ENCODE measurements at places on chromosomes 7 and 10.

GRCh38 chr10:46052057-46052790 is 6.2 kb upstream of the MSMB start:
- peak; percentile 12 for DNase-seq

DNA sequence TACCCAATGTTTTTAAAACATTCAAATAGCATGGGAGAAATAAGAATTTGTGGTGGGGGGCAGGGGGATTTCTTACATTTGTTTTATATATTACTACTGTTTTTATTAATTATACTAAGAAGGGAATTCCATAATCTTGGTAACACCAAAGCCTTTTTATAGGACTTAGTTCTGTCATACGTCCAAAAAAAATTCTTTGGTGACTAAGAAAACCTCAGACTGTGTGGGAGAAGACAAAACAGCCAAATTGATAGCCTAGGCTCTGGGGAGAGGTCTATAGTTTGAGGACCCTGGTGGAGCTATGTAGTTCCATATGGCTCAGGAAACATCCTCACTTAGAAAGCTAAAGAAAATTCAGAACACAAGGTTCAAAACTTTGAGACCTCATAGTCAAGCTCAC is 23.4 kb downstream of the ACSM6 start:
- DNase-seq = no peak

GRCh38 chr10:92506336-92506735 is 67.6 kb downstream of the IDE start:
- no peak for DNase-seq

- DNase-seq = no peak
Observed at GRCh38 chr7:86965727-86966120, 93.7 kb downstream of the ELAPOR2 start.

- no peak for DNase-seq
Observed at GRCh38 chr7:26627221-26627620, 237.2 kb downstream of the SKAP2 start.

- DNase-seq = no peak
Observed at GRCh38 chr7:1647961-1648672, 22.0 kb upstream of the ELFN1 start.

GRCh38 chr10:97687785-97688781 is 1.0 kb upstream of the AVPI1 start:
- peak; percentile 24 for DNase-seq

DNA sequence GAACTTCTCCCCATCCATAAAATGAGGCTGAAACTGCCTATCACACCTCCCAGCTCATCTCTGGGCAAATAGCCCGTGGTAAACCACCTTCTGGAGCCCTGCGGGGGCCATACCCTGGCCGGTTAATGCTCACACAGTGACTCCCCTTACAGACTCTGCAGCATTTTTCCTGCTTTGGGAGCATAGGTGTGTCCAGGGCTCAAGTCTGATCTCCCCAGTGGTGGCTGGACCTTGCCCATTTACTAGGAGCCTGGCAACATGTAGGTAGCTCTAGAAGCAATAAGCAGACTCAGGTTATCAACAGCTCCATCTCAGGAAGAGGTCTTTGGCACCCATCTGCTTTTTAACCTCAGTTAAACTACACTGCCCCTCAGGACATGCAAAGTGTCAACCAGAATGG is 5.5 kb upstream of the CDHR1 start:
- no peak for DNase-seq

DNA sequence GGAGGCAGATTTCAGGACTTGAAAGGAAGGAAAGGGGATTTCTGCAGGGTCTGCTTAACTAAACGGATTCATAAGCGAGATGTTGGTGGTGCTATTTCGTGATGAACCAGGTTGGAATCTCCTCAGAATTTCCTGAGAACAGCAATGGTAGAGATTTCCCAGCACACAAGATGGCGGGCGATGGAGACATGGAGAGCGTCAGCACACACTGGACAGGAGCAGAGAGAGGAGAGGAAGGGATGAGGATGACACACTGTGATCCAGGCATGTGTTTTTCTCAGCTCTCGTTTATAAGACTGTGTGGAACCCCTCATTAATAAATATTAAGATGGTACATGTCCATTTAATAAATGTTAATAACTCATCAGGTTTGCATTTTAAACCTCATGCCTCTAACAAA is 43.9 kb upstream of the LYZL1 start:
- DNase-seq = no peak

GRCh38 chr7:114977277-114977676 is 55.4 kb downstream of the MDFIC start:
- DNase-seq = peak; percentile 40

GRCh38 chr7:15446722-15447121 is 115.1 kb downstream of the AGMO start:
- no peak for DNase-seq

DNA sequence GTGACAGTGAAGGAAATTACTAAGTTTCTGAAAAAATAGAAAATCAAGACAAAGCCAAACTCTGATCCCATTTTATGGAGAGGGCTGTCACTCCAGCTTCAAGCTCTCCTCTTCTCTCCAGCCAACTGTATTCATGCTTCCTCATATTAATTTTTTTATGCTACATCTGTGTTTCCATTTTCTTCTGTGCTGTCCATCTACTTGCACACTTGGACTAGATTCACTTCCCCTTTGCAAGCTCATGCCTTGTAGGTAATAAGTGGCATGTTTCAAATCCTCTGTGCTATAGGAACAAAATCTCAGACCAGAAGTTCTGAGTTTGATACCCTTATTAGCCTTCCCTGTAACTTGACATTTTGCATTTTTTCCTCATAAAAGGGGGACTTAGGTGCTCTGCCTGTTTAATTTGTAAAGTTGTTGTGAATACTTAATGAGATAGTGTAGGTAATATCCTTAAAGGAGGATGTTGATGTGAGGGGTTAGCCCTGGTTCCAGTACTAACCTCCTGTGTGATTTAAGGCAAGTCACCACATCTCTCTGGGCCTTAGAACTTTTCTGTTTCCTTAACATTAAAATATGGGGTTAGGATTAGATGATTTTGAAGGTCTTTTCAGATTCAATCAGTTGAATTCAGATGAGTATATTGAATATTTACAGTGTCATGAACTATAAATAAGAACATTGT is 358.8 kb downstream of the BBS9 start:
- no peak for DNase-seq

GRCh38 chr10:94376865-94377264 is 14.1 kb upstream of the NOC3L start:
- no peak for DNase-seq

- no peak for DNase-seq
Observed at GRCh38 chr7:35584990-35585389, 109.9 kb downstream of the HERPUD2 start.

- DNase-seq = no peak
Observed at GRCh38 chr10:119511828-119512515, 30.5 kb downstream of the RGS10 start.

GRCh38 chr10:81177651-81178244 is 640.0 kb downstream of the SH2D4B start:
- no peak for DNase-seq

- DNase-seq = no peak
Observed at GRCh38 chr7:44379366-44380188, 54.2 kb upstream of the CAMK2B start.

GRCh38 chr7:87628780-87629569 is 777 bp downstream of the RUNDC3B start:
- peak; percentile 68 for DNase-seq

GRCh38 chr10:48773580-48773979 is 88.9 kb downstream of the WDFY4 start:
- no peak for DNase-seq

GRCh38 chr7:39132306-39132705 is 154.6 kb downstream of the POU6F2 start:
- DNase-seq = no peak

DNA sequence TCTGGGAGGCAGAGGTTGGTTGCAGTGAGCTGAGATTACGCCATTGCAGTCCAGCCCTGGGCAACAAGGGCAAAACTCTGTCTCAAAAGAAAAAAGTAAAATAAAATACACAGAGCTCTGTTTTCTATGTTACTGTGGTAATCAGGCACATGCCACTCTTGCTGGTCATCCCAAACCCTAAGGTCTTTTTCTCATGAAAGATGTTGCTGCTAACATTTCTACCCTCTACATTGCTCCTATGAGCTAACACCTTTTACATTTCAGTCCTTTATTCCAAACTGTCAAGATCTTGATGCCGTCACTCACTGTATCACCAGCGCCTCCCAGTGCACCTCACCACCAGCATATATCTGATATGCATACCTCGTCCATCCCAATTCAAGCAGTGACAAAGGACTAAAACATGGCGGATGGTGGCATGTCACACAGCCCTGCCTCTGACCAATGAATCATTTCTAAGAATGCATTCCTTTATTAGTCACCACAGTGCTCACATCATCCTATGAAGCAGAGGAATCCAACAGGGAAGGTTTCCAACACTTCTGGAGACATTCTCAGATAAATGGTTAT is 4.3 kb downstream of the DAGLB start:
- no peak for DNase-seq

DNA sequence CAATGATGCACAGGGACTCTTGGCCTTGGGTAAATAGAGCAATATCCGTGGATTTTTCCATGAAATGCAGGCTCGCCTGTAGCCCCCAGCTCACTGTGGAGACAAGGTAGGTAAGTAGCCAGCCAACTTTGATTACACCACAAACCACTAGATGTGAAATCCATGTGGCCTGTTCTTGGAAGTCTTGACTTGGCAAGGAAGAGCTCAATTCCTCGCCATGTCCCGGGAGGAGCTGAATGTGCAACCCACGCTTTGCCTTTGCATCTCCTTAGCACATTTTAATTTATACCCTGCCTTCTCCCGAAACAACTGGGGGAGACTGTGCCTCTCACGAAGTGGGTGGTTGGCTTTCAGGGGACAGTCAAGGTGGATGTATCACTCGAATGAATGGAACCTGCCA is 347.7 kb upstream of the MKI67 start:
- no peak for DNase-seq

Measured in GM23338 (cell line).